NB4 (cell line): ENCODE measurements at places on chromosomes 12 and 14.

DNA sequence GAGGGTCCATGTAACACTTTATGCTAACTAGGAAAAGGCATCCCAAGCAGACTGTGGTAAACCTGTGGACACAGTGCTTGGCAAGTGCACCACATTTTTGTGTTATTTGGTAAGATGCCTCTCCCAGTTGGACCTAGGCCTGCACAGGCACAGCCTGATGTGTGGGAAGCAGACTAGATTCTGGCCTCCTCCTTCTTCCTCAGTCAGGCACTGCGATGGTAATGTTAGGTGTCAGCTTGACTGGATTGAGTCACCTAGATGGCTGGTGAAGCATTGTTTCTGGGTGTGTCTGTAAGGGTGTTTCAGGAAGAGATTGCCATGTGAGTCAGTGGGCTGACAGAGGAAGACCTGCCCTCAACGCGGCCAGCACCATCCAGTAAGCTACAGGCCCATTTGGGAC, 25.3 kb upstream of the RHOJ start:
- DNase-seq = no peak

- DNase-seq = no peak
Measured at GRCh38 chr12:4148418-4149056, 125.0 kb upstream of the CCND2 start.

- DNase-seq = no peak
Measured at GRCh38 chr14:56956182-56956581, 145.9 kb upstream of the OTX2 start.

DNA sequence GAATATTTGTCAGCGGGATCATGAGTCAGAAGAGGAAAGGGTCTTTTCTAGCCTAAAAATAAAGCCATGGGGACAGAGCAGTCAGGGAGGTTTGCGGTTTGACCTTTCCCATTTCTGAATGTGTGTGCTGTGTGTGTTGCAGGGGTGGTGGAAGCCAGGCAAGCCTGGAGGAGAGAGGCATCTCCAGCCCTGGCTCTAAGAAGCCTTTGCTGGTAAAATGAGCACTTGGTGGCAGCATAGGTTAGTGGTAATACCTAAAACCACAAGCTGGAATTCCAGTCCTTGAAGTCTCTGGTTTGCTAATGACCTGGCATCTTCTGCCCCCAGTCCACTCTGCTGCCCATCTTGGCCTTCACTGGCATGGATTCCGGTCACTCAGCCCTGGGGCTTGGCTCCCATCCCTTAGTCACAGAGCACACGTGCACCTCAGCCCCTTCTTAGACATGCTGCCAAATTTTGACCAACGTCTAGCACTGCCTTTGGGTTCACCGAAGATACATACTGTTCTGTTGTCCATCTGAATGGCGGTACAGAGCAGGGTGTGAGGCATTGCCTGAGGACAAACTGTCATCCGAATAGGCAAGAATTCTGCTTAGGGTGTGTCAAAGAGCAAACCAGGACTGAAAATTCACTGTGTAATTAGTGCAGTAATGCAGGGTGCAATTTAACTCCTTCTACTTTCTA, 52.7 kb downstream of the KCNA5 start:
- no peak for DNase-seq

- DNase-seq = no peak
Measured at GRCh38 chr14:25371068-25371467, 321.1 kb upstream of the STXBP6 start.

- no peak for DNase-seq
Measured at GRCh38 chr12:53268630-53269562, 797 bp downstream of the ESPL1 start.

GRCh38 chr12:1643043-1643442, 14.0 kb downstream of the WNT5B start:
- no peak for DNase-seq
